CMK (cell line): ENCODE measurements at places on chromosomes 5 and 9.

DNA sequence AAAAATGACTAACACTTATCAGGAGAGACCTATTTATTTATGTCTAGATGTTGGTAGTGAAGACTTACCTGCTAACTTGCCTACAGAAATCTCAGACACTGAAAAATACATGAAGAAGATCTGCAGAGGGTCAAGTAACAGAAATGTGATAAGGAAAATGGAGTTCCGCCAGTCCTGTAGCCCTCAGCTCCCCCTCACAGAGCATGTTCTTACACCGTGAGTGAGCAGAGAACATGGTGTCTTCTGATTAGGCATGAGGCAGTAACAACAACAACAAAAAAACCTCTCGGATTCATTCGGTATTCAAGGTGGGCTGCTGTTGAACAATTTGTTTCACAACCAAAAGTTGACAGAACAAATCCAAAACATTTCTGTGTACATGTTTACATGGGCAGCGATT, 162.0 kb upstream of the SNX2 start:
- DNase-seq, result no peak

GRCh38 chr5:126967808-126968466, 62.4 kb downstream of the MARCHF3 start:
- DNase-seq, result no peak

DNA sequence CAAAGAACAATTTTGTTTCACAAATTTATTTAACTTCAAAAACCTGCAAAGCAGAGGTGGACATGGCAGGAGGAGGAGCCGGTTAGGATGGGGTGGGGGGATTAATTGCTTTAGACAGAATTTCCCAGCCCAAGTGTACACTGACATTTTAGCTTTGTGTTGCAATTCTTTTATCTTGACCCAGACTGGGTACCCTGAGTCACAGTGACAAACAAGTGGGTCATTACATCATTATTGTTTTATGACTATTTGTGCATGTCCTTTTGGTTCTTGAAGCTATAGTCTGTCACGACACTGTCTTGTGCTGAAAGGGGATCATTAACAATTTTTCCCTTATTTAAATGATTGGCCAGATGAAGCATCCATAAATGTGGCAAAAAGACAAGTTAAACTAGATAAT, 84.5 kb upstream of the VCAN start:
- DNase-seq, result no peak

- DNase-seq, result no peak
Measured at GRCh38 chr9:76717176-76717575, 47.1 kb upstream of the PCA3 start.

DNA sequence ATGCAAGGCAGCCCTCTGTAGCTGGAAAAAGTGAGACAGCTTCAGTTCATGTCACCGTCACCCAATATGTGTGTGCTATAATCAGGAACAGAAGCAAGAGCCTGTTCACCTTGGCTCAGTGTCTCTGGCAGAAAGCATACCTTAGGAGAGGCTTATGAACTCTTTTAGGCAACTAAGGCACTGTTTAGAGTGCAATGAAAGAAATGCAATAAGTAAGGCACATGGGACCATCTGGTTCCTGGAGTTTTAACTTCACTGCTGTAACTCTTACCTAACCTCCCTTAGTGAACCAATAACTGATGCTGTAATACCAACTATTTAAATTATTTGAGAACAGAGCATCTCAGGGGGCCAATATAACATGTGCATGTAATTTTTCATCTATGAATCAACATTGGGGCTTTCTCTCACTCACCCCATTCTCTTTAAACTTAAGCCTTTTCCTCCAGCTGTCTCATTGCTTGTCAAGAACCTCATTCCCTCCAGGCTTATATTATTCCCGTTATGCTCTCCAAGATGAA, 32.4 kb downstream of the C9 start:
- no peak for DNase-seq

- no peak for DNase-seq
Measured at GRCh38 chr5:146660376-146660960, 144.5 kb upstream of the GPR151 start.

DNA sequence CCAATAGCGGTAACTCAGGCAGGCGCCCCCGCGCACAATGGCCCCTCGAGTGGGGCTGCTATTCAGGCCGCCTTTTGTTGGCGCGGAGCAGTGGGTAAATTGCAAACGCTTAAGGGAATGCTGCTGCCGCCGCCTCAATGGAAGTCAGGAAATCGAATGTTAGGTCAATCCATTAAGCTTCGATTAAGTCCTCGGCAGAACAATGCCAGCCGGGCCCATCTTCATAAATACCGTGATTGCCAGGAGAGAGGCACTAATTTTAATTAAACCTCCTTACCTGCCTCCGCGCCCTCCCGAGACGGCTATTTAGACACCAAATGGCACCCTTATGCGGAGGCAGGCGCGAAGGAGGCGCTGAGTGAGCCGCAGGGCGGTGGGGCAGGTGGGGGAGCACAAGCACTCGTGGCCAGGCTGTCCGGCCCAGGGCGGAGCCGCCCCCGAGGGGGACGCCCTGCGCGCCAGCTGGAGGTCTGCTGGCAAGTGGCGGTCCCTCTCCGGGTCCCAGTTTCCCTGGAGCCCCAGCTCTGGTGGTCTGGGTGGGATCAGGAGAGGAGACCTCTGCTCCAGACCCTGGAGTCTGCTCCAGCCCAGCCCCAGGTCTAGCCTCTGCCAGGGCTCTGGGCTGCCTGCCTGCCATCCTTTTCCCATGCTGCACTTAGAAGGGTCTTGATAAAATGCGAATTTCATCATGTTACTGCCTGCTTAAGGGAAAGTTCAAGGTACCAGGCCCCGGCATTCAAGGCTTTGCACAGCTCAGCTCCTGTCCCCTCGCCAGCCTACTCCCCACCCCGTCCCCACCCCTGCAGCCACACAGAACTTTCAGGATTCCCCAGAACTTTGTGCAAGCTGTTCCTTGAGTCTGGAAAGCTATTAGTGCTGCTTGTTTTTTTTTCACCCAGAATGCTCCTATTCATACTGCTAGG, 19.7 kb downstream of the NR5A1 start:
- no peak for DNase-seq

GRCh38 chr5:78953092-78953800, 31.9 kb downstream of the ARSB start:
- DNase-seq, result no peak

DNA sequence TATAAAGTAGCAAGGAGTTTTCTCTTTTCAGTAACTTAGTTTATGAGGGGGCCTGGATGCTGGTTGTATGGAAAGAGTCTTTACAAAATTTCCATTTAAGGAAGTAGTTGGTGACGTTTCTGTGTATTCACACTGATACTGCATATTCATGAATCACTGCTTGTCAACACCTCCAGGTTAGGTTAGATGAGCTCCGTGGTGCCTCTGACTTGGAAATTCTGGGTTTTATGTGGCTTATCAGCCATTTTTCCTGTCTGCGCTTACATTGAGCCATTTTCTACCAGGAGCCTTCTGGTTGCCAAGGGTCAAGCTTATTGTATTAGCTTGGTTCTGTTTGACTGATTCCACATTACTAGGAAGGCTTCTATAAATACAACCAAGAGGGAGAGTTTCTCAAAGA, 128.3 kb downstream of the SLC28A3 start:
- DNase-seq, result no peak

GRCh38 chr5:6700685-6701355, 12.4 kb upstream of the TENT4A start:
- no peak for DNase-seq

- DNase-seq, result no peak
Measured at GRCh38 chr5:132396589-132397031, 27.1 kb downstream of the SLC22A5 start.

- no peak for DNase-seq
Measured at GRCh38 chr9:109534151-109534550, 36.0 kb upstream of the PTPN3 start.

GRCh38 chr9:127805620-127806019, 2.9 kb downstream of the FPGS start:
- no peak for DNase-seq

- DNase-seq, result no peak
Measured at GRCh38 chr9:90834828-90835595, 33.4 kb downstream of the SYK start.

GRCh38 chr9:16213781-16214515, 656.5 kb downstream of the BNC2 start:
- no peak for DNase-seq

GRCh38 chr9:98951967-98952366, 8.3 kb downstream of the COL15A1 start:
- no peak for DNase-seq

GRCh38 chr5:135386096-135386495, 12.9 kb downstream of the MACROH2A1 start:
- no peak for DNase-seq

DNA sequence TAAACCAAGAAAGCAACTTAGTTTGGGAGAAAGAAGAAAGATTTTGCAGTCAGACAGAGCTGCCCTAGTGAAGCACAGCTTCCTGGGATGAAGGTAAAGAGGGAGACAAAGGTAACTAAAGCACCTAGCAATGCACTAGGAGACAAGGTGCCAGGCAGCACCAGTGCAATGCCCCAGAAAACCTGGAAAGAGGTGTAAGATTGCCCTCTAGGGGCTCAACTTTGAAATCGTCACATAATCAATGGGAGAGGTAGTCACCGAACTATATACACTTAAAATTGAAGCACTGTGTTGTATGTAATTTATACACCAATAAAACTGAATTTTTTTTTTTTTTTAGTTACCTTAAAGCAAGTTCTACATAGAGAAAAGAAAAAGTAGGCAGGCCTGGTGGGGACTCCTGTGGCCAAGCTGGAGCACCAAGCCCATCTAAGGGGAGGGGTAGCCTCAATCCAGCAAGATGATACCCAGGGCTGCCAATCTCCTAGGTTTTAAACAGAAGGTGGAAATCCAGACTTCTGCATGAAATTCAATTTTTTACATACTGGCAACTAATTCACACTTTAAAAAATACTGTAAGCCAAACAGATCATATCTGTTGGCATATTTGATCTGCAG, 48.2 kb downstream of the CDK5RAP2 start:
- no peak for DNase-seq

DNA sequence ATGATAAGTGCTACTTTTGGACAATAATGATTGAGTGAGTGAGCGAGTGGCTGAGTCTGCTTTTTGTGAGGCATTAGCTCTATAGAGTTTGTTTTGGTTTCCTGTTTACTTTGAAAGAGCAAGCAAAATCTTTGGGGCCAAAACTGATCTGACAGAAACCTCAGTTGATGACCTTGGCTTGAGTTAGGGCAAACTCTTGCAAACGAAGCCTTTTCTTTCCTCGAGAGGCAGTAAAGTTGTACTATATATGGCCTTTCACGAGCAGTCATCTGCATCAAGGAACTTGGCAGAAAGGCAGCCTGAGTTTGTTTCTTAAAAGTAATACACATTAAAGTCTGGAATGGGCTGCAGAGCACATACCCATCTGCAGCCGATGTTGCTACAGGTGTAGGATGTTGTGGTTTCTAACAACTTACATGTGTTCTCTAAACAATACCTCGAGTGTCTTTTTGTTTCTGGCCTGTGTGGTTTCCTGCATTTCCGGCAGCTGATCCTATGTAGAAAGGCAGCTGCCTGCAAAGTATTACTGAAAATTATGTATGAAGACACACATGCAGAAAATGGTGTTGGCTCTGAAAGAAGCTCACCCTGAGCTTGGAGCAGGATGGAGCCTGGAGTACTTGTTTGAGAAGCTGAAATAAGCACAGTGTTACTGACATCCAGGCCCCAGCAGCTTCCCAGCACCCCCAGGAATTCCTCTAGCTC, 60.8 kb downstream of the FOXD1 start:
- no peak for DNase-seq

DNA sequence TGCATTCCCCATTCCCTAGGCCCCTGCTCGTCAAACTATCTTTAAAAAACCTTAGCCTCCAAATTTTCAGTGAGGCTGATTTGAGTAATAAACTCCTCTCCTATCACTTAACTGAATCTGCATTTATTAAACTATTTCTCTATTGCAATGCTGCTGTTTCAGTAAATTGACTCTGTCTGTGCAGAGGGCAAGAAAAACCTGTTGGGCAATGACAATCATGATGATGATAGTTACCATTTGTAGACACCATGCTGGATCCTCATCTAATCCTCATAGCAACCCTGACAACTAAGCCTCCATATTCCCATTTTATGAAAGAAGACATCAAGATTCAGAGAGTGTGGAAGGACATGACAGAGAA, 212.9 kb downstream of the TRIM32 start:
- no peak for DNase-seq

GRCh38 chr9:69264526-69264925, 60.5 kb upstream of the ENTREP1 start:
- no peak for DNase-seq

DNA sequence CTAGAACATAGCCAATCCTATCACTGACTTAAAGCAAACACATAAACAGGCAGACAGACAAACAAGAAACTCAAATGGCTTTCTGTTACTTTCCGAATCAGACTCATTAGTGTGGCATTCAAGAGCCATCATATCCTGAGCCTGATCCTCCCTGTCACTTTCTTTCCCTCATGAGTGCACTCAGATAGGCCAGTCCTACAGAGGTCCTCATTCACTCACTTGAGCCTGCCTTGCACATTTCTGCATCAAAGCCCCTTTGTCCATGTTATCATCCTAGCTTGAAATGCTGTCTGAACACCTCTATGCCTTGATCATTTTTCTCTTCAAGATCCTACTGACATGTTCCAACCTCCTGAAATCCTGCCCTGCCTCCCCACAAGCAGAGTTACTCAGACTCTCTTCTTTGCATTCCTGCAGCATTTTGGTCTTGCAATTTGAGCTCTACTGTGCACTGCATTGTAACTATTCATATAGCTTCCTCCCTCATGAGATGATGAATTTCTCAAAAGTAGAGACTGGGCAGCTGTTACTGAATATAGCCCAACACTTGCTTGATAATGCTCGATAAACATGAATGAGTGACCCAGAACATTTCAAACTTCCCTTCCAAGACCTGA, 126.9 kb downstream of the PALM2AKAP2 start:
- DNase-seq, result no peak

DNA sequence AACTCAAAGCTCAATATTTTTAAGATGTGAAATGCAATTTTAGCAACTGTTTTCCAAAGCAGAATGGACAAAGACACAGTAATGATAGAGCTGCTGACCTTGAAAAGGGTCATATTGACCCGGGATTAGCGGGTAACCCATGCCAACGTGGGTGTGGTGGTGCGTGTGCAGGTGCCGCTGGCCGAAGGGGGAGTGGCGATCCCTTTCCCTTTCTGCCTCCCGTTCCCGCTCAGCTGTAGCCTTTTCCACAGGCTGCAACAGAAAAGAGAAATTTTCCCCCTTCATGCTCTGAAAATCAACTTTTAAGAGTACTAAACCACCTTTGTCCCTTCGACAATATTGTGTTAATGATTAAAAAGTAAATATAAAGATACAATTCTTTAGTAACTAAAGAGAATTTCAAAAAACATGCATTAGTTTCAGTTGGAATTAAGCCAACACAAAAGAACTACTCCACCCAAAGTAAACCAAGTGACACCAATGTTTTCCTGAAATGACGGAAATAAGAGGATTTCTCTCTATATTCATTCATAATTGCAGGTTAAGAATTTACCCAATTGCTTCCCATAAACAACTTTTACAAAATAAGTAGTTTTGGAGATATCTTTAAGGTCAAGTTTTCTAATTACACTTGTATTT, 105.2 kb downstream of the ZNF608 start:
- DNase-seq, result no peak

GRCh38 chr5:17679597-17680203, 45.4 kb downstream of the TAF11L14 start:
- DNase-seq, result no peak
